ENCODE measurements at places on chromosomes 6 and 20.

GRCh38 chr20:549722-550496 is 6.3 kb upstream of the CSNK2A1 start:
- no peak for DNase-seq

DNA sequence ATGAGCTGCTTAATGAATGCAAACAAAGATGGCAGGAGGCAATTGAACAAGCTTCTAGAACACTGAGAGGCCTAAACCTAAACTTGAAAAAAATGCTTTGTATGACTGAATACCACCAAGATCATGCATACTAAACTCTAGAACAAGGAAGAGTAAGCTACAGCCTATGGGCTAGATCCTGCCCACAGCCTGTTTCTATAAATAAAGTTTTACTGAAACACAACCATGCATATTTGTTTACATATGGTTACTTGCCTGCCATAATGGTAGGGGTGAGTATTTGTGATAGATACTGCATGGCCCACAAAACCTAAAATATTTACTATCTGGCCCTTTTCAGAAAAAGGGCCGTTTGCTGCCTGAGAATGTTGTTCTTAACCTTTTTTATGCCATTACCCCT is 37.0 kb downstream of the ZFP64 start:
- no peak for DNase-seq

- no peak for DNase-seq
Measured at GRCh38 chr6:107571354-107571753, 81.4 kb downstream of the SOBP start.

GRCh38 chr20:35297155-35297554 is 4.9 kb upstream of the FAM83C start:
- DNase-seq: no peak

GRCh38 chr6:46421939-46422338 is 69.3 kb downstream of the RCAN2 start:
- no peak for DNase-seq

DNA sequence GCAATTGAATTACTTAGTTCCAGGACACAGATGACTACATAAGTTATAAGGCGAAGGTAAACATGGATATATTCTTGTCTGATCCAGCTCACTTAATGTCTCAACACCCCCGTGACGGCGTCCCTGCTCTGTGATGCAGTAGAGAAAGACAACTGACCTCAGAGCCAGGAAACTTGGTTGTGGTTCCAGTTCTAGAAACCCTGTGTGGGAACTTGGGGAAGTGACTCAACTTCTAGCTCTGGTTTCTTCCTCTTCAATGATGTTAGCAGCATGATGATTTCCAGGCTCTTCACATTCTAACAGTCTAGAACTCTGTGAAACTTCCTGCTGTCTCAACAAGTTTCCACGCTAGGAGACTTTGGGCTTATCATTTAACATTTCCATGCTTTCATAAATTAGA is 18.4 kb downstream of the LAMA4 start:
- DNase-seq: no peak

DNA sequence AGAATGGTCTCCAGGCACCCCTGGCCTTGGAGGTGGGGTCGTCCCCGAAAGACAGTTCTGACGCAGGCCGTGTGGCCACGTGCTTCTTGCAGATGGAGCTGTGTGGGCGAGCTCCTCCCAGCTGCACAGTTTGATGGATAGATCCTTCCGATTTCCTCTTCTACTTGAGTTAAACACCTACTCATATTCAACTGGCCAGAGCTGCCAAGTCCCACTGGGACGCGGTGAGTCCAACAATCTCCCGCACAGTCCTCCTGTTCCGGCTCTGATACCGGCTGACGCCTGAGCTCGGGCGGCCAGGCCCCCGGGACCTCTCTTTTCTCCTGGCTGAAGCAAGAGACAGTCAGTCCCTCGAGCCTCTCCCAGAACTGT is 57.9 kb upstream of the DACT2 start:
- no peak for DNase-seq

DNA sequence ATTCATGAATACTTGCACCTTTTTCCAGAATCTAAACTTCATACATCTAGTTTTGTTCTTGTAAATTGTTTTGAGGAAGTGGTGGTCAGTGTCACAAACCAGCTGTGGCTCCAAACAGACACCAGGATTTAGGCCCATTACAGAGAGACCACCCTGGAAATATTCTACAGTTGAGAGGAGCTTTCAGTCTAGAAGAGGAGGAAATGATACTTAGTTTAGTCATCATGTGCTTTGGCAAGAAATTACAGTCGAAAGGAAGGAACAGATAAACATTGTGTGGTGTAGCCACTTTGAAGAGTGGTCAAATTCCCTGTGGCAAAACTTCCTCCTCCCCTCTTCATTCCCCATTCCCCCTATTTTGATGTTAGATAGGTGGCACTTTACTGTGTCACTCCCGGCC is 15.7 kb downstream of the DCBLD1 start:
- DNase-seq: no peak

GRCh38 chr20:57622579-57623381 is 2.6 kb upstream of the ZBP1 start:
- DNase-seq: peak; percentile 25

Data from activated naive CD8-positive, alpha-beta T cell treated with anti-CD3 and anti-CD28 coated beads, Interleukin-2, amount 50 U/mL, for 16 hours (primary cell).